ENCODE measurements at places on chromosomes 3 and 15.

- no peak for DNase-seq
Measured at GRCh38 chr3:136465296-136465695, 215.2 kb downstream of the PCCB start.

GRCh38 chr3:171342200-171342599 is 118.0 kb downstream of the TNIK start:
- no peak for DNase-seq

GRCh38 chr3:160801386-160802118 is 45.5 kb downstream of the PPM1L start:
- DNase-seq: no peak

- DNase-seq: no peak
Measured at GRCh38 chr3:16396202-16396601, 117.3 kb downstream of the RFTN1 start.

DNA sequence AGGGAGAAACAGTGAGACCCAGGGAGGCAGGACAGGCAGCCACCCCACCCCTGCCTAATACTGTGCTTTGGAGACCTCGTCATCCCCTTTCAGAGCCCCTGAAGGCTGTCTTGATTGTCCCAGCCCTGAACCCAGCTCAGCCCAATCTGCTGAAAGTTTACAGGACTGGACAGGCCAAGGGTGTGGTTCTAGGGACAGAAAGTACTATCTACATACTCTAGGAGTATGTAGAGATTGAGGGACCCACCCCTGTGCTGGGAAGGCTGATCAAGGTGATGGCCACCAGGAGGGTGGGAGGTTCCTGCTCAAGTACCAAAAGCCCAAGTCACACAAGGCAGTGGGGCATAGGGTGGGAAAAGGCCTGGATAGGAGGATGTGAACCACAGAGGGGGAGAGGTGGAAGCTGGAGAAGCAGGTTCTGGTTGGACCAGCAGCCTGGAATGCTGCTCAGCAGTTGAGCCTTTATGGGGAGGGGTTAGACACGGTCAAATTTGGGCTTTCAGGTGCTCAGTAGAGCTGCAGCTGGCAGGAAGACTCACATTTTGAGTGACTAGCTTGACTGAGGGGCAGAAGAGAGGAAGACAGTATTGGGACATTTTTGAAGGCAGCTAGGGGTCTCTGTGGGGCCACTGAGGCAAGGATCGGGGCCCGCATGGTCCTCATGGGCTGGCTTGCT is 6.7 kb downstream of the NBEAL2 start:
- no peak for DNase-seq

GRCh38 chr15:38598749-38599148 is 34.1 kb upstream of the RASGRP1 start:
- DNase-seq: no peak

GRCh38 chr3:119595639-119596334 is 1.9 kb upstream of the PLA1A start:
- no peak for DNase-seq

GRCh38 chr3:188278717-188279324 is 124.9 kb downstream of the LPP start:
- DNase-seq: no peak

GRCh38 chr3:194570235-194570634 is 63.0 kb downstream of the TMEM44 start:
- no peak for DNase-seq

GRCh38 chr15:98657721-98658120 is 9.4 kb downstream of the IGF1R start:
- no peak for DNase-seq

- no peak for DNase-seq
Measured at GRCh38 chr15:65790694-65791334, 1.3 kb downstream of the DENND4A start.

DNA sequence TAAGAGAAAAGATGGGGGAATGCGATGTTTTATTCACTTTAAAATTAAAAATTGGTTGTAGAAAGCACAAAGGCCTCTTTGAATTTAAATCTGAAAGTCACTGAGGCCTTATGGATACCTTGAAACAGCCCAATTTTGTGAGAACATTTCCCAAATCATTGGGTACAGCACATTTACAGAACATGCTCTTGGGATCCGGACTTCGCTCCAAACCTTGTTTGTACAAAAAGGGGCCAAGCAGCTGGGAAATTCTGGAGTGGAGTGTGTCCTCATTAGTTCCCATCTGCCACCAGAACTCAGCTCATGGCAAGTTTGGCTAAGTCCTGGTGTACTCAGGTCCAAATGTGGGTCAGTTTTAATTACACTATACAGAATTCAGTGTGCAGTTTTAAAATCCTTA is 254.2 kb downstream of the ZBTB20 start:
- no peak for DNase-seq

GRCh38 chr3:191762323-191762960 is 301.5 kb downstream of the PYDC2 start:
- DNase-seq: no peak

DNA sequence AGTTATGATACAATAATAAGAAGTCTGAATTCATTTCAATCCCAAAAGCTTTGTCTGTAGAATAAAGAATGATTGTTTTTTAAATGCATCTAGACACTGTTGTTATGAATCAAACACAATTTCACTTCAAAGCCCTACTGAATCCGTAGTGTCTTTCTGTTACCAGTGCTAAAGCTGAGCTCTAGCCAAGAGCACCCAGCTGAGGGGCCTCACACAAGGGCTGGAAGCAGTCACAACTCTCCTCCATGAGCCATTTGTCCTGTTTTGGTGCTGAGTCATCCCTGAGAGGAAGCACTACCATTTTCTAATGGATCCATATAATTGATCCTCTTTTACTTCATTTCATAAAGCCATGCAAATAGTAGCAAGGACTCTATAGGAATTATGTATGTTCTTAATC is 158.2 kb upstream of the ANKRD28 start:
- DNase-seq: no peak

- no peak for DNase-seq
Measured at GRCh38 chr3:105157766-105158085, 209.0 kb upstream of the ALCAM start.

DNA sequence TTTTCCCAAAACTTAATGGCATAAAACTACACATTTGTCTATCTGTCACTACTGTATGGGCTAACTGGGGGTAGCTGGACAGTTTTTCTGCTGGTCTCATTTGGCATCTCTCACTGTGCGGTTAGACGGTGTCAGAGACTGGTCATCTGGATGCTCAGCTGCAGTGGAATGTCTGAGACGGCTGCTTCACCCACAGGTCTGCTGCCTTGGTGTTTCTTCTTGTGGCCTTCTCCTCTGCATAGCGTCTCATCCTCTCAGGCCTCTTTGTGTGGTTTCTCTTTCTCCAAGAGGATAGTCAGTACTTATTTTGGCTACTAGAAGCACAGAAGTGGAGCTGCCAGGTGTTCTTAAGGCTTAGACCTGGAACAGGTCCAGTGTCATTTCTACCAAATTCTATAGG is 35.9 kb upstream of the GOLGA6L9 start:
- no peak for DNase-seq

DNA sequence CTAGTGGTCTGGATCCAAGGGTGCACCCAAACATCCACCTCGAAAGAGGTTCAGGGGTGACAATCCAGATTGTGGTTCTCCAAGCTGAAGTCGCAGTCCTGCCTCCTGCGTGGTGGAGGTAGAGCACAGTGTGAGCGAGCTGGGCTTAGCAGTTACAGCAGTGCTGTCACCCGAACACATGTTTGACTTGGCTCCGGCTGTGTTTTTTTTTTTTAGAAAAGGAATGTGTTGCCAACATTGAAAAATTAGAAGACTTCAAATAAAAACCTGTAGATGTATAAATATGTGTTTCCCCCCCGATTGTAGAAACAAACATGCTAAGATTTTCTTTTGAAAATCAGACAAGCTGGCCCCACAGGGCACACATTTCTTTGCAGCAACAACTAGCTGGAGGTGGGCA is 530.8 kb downstream of the SHQ1 start:
- DNase-seq: no peak

DNA sequence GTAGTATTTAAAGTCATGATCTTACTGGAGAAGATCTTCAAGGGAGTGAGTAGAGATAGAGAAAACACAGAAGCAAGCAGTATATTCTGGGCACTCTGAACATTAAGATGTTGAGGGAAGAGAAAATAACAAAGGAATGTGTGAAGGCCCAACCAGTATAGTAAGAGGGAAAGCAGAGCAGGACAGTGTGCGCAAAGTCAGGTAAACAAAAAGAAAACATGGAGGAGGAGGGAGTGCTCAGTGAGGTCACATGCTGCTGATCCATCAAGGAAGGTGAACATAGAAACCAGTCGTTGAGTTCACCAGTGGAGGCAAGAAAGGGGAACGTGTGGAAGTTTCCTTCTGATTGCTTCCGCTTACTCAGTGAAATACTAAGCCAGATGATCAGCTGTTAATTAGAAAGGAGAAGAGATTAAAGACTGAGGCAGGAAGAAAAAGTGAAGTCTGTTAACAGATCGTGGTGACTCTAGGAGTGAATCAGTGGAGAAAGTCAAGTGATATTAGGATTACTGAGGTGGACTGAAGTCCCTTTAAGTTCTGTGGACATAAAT is 47.2 kb downstream of the OPA1 start:
- no peak for DNase-seq

GRCh38 chr15:39345176-39345575 is 235.7 kb upstream of the THBS1 start:
- DNase-seq: no peak

DNA sequence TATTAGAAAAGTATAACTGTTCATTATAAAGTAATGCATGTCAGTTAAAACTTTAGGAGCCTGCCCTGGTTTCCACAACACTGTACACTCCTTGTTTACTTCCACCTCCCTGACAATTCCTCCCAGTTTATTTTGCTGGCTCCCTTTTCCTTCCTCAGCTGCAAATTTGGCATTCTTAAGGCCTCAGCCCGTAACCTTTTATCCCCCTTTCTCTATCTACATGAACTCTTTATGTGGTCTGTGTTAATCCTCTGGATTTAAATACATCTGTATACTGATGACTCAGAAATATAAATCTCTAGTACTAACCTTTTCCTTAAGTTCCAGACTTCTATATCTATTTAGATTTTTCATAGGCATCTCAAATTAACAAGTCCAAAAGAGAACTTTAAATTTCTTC is 143.6 kb downstream of the OTOL1 start:
- no peak for DNase-seq

DNA sequence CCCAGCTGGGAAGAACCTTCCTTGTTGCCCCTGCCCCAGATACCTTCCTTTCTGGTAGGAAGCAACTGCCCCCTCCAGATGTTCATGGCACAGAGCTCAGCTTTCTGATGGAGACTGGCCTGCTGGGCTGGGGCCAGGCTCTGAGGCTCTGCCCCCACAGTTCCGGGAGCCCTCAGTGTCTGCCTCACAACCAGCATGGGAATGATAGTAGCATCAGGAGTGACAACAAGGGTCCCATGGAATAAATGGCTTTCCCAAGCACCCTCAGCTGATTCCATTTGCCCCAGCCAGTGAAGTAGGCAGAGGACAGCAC is 65.6 kb upstream of the IQSEC1 start:
- DNase-seq: no peak

GRCh38 chr15:87767516-87767915 is 489.0 kb downstream of the NTRK3 start:
- DNase-seq: no peak

DNA sequence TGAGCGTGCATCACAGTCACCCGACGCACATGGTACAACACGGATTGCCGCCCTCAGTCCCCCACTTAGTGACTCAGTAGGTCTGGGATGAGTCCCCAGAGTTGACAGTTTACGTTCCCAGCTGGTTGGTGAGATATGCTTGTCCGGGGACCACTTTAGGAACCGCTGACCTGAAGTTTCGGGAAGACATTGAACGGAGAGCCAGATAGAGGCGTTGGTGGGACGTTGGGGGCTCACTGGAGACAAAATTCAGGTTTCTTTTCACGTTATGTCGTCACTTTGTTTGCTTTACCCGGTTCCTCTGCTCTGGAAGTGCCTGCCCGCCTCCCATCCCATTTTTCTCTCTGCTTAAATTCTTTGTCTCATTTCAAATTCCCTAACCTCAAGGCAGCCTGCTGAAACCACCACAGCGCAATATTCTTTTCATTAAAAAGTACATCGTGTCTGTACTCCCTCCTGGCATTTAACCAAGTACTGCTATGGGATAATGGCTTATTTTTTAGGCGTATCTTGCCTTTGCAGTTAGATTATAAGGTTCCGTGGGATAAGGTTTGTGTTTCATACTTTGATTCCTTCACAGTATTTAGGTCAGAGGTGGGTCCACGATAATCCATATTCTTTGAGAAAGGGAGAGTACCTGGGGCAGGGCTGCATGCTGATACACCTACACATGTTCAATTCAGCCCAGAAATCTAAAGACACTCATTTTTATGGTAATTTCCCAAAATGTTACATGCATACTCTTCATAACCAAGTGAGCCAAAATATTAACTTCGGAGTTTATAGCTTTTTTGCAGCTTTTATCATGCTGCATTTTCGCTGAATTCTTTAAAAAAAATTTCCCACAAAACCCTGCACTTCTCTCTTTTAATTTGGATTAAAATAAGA is 921 bp downstream of the LMLN start:
- peak; percentile 41 for DNase-seq

DNA sequence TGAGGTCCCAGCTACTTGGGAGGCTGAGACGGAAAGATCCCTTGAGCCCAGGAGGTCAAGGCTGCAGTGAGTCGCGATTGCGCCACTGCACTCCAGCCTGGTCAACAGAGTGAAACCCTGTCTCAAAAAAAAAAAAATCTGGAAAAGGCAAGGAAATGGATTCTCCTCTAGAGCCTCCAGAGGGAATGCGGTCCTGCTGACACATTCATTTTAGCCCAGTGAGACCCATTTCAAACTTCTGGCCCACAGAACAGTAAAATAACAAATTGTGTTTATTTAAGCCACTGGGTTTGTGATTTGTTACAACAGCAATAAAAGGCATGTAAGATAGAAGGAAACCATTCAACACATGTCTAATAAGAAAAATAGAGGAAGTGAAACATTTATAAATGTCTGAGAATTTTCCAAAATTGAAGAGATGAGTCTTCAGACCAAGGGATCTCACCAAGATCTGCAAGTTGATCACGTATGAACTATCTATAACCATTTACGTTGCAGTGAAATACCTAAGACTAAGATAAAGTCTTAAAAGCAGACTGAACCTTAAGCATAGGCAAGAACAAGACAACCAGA is at the start of gene HTR3E:
TSS of gene HTR3E (plus strand) at position 254 of the 573 bp plus-strand sequence. CDS start 466 bp downstream, outside the sequence.
- no peak for DNase-seq

DNA sequence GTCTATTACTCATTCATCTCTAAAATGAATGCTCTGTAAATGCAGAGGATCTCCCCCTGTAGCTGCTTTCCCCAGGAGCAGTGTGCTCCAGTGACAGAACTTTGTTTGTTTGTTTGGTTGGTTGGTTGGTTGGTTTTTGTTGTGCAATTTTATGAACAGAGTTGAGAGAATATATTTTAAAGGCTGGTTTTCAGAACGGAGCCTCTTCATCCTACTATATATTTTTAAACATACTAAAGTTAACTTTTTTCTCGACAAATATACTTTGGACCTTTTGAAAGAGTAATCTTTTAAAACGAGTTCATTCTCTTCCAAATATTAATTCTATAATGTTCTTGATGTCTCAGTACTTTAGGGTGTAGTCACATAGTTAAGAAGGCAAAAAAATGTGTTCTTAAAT is 20.2 kb downstream of the RYR3 start:
- no peak for DNase-seq

- no peak for DNase-seq
Measured at GRCh38 chr3:174767853-174768382, 91.2 kb upstream of the NAALADL2 start.

GRCh38 chr15:90624278-90624981 is 92.7 kb upstream of the BLM start:
- no peak for DNase-seq
